ENCODE measurements at places on chromosomes 13 and 19.

GRCh38 chr19:18589380-18590272 lies 1.0 kb downstream of the REX1BD start:
- DNase-seq, result peak; percentile 81

- no peak for DNase-seq
Measured at GRCh38 chr13:113803409-113804016, 44.5 kb downstream of the TMEM255B start.

GRCh38 chr19:2332341-2333026 lies 4.0 kb downstream of the SPPL2B start:
- peak; percentile 62 for DNase-seq

GRCh38 chr13:77896977-77897376 lies 21.7 kb downstream of the EDNRB start:
- DNase-seq, result no peak

DNA sequence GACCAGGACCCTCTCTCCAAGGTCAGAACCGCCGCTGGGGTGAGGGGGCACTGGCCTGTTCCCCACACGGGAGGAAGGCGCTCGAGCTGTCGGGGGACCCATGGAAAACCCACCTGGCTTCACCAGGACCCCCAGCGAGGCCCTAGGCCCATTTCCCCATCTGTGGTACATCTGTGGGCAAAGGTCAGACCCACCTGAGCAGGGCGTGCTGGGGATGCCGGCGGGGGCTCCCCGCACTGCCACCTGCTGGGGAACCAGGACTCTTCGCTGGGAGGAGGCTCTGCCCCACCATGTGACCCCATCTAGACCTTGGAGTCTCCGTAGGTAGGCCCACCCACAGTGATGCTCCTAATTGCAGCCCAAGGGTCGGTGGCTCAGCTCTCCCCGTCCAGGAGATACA lies 511 bp downstream of the WDR88 start:
- no peak for DNase-seq

DNA sequence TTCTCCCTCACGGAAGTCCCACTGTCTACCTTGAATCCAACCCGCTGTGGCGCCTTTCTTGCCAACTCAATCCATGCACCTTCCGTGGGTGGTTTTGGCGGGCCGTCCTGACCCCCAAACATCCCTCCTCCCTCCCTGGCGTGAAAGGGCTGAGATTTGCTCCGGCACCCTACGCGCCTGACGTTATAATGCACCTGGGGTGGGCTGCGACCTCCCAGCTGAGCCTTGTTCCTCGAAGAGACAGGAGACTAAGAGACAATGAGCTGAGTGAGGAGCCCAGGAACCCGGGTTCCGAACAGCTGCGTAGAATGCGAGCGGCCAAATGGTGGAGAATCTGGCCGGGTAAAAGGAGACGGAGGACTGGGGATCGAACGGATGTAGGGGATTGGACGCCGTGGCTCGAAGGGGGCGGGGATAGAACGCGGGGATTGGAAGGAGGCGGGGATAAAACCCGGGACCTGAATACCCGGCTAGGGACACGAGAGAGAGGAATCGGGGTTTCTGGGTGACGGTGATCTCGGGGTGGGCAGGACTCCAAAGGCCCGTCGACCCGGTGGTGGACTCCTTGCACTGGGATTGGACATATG lies at the start of gene CPT1C:
CPT1C (plus strand) TSS at position 461 of the 587 bp plus-strand sequence. CDS start 1,137 bp downstream, outside the sequence.
- DNase-seq, result peak; percentile 97

- no peak for DNase-seq
Measured at GRCh38 chr19:412356-413355, 3.7 kb upstream of the C2CD4C start.

DNA sequence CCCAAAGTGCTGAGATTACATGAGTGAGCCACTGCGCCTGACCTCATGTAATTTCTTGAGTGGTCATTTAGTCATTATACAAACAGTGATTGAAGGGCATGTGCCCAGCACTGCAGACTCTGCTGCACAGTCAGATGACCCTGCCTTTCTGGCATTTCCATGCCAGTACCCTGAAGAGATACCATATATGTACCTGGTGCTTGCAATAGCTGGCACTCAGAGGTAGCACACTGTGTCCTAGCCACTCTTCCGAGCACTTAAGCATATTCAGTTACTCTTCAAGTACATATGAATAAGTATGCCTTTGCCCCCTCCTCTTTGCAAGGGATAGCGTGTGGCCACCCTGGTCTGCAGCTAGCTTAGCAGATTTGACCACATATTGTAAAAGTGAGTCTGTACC lies 15.5 kb downstream of the STX10 start:
- no peak for DNase-seq

- DNase-seq, result no peak
Measured at GRCh38 chr13:110559429-110559943, 2.0 kb downstream of the RAB20 start.

- no peak for DNase-seq
Measured at GRCh38 chr19:31519256-31519655, 170.0 kb upstream of the TSHZ3 start.

DNA sequence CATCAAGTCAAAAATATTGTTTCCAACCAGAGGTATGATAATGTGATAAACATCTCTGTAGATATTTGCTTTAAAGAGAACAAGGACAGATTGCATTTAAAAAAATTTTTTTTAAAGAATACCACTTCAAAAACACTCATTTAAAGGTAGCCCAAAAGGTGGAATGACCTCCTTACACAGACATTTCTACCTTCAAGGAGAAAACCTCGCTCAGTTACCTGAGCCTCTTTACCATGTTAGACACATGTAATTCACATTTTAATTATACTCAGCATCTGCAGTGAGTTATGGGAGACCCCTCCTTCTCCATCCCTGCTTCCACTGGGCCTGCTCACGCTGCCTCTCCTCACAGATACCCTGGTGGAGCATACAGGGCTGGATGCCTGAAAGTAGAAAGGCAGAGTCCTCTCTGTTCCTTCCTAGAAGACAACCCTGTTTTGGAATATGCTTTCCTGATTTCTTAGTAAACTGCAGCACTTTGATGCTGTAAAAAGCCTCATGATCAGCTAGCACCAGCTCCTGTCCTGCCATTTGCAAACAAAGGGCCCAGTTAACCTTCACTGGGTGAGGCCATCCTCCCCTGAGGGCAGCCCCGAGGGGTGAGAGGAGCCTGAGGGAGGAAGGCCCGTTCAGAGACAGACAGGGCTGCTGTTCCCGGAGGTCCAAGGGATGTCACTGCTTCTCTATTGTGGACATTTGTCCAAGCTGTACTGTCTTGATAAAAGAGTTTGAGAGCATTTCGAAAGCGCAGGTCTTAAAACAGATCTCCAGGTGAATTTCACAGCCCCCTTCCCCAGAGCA lies 117.8 kb downstream of the IRS2 start:
- no peak for DNase-seq

GRCh38 chr19:54209811-54210494 lies 9.3 kb downstream of the RPS9 start:
- peak; percentile 71 for DNase-seq

DNA sequence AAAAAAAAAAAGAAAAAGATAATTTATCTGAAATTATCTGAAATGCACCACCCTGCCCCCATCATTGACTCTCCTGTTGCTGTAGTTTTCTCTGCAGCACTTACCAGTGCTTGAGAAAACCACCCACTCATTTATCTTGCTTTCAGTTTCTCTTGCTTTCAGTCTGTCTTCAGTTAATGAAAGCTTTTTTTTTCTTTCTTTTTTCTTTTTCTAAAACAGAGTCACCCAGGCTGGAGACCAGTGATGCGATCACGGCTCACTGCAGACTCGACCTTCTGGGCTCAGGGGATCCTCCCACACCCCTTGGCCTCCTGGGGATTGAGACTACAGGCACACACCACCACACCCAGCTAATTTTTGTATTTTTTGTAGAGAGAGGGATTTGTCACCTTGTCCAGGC lies 4.3 kb upstream of the ACP5 start:
- DNase-seq, result no peak

DNA sequence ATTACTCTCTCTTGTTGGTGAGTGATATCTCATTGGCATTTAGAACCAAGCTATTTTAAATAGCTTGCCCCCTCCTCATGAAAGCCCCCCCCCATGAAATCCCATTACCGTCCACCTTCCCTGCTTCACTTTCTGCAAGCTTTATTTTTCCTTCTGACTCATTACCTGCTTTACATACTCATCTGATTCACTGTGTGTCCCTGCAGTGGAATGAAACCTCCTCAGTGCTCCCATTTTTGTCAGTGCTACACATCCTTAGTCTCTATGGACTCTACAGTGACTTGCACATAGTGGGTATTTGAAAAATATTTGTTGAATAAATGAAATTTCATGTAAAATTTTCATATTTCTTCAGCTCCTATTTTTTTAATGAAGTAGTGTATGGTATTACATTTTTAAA lies 62.3 kb downstream of the DOCK9 start:
- DNase-seq, result no peak

- DNase-seq, result no peak
Measured at GRCh38 chr19:3328743-3329142, 37.6 kb upstream of the NFIC start.

DNA sequence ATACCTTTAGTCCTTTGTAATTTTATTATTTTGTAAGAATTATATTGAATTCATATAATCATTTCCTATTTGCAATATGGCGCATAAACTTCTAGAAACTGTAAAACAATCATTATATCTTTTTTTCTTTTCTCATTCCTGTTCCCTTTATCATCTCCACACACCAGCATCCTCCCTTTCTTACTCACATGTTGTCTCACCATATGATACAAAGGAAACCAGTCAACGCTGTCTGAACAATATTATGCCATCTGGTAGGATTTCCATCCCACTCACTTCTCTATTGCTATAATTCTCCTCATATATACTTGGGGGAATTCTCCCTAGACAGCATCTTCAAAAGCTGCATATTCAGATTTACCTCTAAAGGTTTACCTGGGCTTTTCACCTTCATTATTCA lies 389.8 kb downstream of the NDFIP2 start:
- no peak for DNase-seq
